ENCODE measurements at places on chromosomes 1 and 21.

GRCh38 chr1:201859424-201859823, 29.3 kb upstream of the SHISA4 start:
- DNase-seq, result no peak

DNA sequence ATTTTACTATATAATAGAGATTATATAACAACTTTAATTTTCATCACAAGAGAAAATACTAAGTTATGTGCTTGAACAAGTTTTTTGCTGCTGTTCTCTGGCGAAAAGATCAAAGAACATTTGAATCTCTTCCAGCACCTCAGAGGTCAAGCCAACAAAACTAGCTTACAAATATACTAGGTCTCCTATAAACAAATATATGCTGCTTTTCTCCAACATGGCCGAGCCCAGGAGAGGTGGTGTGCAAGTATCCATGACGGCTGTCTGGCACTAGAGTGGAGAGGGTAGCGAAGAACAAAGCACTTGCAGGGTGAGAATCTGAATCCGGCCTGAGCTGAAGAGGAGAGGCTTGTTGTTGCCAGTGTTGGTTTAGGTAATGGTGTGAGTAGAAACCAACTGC, 7.5 kb upstream of the FMO3 start:
- no peak for DNase-seq

GRCh38 chr1:5933676-5934057, 58.6 kb downstream of the NPHP4 start:
- DNase-seq, result no peak

GRCh38 chr1:109513110-109513710, 3.7 kb upstream of the AMIGO1 start:
- no peak for DNase-seq

Measured in T-helper 2 cell (primary cell).